ENCODE measurements at places on chromosomes 11 and 22.

GRCh38 chr22:32996702-32997101 is 61.5 kb downstream of the SYN3 start:
- DNase-seq: no peak

GRCh38 chr22:44916281-44917231 is 93.2 kb downstream of the PHF21B start:
- no peak for DNase-seq

DNA sequence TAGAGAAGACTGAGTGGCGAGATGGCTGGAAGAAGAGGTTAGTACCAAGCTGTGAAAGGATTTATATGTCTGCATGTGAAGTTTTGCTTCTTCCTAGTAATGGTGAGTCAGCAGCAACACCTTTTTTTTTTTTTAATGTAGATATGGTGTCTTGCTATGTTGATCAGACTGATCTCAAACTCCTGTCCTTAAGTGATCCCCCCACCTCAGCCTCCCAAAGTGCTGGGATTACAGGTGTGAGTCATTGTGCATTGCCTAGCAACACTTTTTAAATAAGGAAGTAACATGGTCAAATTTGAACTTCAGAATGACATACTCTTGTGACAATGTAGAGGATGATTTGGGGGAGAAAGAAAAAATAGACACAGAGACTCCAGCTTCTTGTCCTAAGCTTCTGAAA is 6.5 kb upstream of the CSTPP1 start:
- no peak for DNase-seq

DNA sequence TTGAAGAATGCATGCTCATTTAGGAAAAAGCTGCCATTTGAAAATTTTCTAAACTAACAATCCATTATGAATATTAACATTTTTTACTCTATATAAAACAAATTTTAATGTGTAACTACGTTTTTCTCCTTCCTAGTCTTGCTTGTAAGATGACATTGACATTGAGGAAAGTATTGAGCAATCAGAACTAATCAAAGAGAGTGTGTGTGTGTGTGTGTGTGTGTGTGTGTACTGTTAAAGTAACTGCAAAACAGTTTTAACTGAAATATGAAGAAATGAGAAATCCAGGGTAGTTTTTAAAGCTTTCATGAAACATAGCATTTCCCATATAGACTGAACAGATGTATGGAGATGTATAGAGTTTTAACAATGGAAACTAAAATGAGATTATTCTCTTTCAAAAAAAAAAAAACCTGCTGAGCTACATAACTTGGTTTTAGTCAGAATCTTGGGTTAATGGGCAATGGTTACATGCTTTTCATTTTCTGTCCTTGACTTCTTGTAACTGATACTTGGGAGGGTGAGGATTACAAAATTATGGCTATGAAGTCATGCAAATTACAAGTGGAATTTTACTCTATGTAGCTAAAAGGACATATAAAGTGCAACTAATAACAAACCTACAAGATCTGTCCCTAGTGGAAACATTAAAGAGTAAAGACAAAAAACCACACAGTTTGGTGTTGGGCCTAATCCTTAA is 2.0 kb downstream of the PDGFD start:
- DNase-seq: no peak

DNA sequence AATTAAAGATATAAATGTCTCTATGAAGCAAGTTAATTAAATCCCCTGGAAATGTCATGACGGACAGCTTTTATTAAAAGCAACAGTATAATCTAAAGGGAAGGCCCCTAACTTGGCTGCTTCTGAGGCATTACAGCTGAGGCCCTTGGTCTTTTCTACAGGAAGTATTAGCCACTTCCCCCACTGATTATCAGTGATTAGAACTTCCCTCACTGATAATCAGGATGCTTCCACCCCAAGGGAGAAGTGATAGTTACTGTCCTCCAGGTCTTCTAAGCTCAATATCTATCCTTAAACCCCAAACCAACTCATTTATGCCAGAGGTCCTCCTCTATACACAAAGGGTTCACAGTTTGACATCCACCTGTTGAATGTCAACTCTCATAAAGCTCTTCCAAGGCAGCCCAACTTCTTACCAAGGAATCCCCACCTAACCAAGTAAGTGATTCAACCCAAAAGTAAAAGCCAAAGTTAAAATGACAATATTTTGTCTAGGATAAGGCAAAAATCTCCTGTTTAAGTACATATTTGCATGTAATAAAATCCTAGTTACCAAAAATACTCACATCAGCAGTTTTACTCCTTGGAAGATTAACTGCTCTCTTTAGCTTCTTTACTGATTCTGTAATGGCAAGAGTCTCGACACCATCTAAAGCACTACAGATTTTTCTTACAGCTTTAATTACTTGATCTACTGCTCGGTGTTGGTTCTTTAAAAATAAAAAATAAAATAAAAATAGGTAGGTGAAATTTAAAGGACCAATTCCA is 58.6 kb upstream of the RPS13 start:
- no peak for DNase-seq

GRCh38 chr11:44088377-44088776 is 7.1 kb upstream of the EXT2 start:
- no peak for DNase-seq

DNA sequence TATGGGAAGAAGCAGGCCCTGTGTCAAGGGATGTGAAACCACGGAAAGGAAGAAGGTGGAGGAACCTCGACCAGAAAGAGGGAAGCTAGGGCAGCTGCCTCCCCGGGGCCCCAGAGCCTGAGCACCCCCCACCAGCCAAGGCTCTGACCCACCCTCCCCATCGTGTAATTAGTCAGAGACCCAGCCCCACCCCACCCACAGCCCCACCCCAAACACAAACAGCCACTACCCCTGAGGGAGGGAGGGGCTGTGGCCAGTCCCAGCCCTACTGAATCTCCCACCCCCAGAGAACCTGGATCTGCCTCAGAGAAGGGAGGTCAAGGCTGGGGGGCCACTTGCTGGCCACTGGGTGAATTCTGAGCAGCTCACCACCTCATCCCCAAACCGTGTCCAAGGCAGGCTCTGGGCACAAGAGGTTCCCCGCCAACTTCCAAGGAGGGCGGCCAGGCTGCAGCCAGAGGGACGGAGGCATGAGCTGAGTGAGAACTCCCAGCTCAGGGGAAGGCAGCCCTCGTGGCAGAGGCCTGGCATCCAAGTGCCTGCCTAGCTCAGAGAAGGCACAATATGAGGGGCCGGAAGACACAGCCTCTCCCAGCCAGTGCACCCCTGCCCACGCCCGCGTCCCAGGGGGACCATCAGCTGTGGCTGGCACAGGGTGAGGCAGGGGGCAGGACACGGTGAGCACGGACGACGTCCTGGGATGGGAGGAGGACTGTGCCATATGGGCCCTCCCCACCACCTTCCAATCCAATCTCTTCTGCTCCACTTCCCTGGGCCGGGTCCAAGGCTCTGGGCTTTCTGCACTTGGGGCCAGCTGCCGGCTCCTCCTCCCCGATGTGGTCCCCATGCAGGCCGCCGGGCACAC is 2.7 kb downstream of the PLXNB2 start:
- no peak for DNase-seq

DNA sequence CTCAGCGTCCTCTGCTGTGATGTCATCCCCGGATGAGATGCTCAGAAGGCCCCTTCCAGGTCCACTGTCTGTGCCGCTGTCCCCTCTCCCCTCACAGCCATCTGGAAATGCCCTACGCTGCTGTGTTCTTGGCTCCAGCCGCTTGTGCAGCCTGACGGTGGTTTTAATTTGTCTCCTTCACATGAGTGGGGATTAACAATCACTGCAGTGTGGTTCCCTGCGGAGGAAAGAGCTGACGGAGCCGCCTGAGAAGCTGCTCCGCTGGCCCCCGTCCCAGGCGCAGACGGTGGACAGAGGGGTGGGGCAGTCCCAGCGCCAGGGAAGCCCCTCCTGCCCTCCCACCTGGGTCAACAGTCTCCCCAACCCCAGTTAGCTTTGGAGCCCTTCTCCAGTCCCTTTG is 67.5 kb upstream of the PHF21B start:
- no peak for DNase-seq

DNA sequence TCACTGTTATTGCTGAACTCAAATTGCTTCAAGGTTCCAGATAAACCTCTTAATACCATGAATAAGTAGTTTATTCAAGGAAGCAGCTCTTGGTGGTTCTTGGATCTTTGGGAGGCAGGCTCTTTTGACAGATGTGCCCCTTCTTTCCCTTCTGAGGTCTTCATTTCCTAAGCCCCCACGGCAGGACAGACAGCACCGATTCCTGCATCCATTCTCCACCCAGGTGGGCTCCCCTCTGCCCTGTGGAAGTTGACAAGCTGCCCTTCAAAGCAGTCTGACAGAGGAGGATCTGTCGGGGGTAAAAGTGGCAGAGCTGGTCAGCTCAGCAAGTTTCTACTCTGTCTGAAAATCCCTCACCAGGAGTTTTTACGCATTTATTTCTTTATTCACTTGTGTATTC is 605.3 kb upstream of the B3GAT1 start:
- DNase-seq: no peak

GRCh38 chr22:49900441-49901230 is 17.6 kb downstream of the ALG12 start:
- DNase-seq: no peak

DNA sequence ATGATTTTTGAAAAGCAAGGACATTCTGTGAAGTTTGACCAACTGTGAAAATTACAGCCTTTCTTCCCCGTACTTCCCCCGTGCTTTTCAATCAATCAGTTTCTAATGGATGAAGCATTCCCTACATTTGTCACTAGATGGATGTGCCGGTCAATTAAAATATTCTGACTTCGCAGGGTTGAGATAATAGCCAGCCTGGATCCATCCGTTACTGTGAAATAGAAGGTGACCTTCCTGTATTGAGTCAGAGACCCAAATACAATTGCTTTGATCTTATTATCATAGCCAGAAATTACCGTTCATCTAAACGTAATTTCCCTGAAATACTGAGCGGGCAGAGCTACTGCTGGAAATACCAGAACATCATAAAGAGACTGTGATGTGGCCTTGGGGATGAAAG is 21.1 kb upstream of the PARVB start:
- DNase-seq: no peak

GRCh38 chr11:19237813-19238212 is 2.9 kb downstream of the E2F8 start:
- DNase-seq: no peak

DNA sequence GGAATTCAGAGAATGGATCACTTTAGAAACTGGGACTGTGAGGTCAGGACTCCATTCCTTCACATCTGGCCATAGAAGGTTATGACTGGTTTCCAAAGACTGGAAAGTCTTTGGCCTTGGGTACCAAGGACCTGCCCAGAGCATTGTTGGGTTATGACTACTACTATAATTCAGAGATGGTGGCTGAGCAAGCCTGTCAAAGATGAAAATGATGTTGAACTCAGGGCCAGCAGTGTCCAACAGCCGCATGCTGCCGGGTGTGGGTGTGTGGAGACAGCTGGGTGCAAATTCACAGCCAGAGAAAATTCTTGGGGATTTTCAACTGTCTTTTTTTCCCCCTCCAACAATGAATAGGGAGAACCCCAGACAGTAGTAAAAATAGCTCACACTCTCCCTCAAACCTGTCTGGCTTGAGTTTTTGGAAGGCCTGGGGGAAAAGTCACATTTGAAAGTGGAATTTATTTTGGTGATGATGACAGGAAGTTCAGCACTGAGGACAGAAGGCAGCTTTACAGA is 166.8 kb upstream of the NCAM1 start:
- no peak for DNase-seq

GRCh38 chr11:68012044-68012842 is 2.1 kb downstream of the ALDH3B1 start:
- no peak for DNase-seq

GRCh38 chr11:102763440-102763839 is 17.0 kb downstream of the MMP10 start:
- no peak for DNase-seq

DNA sequence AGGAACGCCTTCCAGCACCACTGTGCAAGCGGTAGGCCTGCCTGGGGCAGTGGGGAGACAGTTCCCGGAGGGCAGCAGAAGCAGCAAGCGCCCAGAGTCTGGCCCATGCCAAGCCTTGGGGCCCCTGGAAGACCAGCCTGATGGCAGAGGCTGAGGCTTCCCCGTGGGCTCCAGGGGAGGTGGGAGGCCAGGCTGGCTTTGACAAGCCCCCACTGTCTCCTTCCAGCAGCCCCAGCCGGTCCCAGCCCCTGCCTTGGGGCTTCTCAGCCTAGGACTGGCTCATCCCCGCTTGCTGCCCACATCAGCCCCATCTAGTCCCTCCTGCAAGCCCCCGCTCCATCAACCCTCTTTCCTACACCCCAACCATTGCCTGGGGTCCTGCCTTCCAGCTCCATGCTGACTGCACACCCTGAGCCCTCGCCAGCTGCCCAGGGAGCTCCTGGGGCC is 46.7 kb downstream of the IGF2 start:
- no peak for DNase-seq

- DNase-seq: no peak
These were observed 2.2 kb upstream of the SYT13 start for GRCh38 chr11:45288339-45288738.

DNA sequence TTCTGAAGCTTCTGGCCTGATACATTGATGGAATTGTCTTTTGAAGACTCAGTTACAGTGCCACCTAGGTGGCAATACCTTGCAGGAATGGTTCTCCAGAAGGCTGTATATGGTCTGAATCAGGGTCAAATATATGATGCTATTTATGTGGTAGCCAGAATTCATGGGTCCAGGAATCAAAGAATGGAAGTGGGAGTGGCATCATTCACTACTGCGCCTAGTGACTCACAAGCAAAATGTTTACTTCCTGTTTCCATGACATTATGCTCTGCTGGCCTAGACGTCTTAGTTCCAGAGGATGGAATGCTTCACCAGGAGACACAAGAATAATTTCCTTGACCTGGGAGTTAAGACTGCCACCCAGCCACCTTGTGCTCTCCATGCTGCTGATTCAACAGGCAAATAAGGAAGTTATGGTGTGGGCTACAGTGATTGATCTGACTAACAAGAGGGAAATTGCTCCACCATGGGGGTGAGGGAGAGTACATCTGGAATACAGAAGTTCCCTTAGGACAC is 491.8 kb downstream of the ETS1 start:
- DNase-seq: no peak

- peak; percentile 80 for DNase-seq
These were observed 21.1 kb upstream of the TMPRSS13 start for GRCh38 chr11:117950301-117950700.

GRCh38 chr11:132072044-132072857 is 701.8 kb downstream of the NTM start:
- DNase-seq: no peak

DNA sequence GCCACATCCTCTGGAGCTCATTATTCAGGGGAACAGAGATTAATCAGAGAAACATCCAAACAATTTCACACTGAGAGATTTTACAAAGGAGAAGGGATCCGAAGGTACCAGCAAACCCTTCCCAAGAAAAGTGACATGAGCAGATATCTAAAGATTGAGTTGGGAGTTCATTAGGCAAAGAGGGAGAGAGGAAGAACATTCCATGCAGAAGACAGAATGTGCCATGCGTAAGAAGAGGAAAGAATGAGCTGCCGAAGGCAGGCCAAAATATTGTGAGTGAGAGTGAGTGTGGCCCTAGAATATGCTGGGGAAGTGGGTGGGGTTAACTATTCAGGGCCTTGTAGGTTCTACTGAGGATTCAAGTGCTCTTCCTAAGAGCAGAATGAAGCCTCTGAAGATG is 50.0 kb upstream of the LYVE1 start:
- no peak for DNase-seq

Measured in T-helper 1 cell (primary cell).